ENCODE measurements at places on chromosomes 11 and 22.

GRCh38 chr11:2899080-2899783, 13.7 kb upstream of the CDKN1C start:
- no peak for DNase-seq

DNA sequence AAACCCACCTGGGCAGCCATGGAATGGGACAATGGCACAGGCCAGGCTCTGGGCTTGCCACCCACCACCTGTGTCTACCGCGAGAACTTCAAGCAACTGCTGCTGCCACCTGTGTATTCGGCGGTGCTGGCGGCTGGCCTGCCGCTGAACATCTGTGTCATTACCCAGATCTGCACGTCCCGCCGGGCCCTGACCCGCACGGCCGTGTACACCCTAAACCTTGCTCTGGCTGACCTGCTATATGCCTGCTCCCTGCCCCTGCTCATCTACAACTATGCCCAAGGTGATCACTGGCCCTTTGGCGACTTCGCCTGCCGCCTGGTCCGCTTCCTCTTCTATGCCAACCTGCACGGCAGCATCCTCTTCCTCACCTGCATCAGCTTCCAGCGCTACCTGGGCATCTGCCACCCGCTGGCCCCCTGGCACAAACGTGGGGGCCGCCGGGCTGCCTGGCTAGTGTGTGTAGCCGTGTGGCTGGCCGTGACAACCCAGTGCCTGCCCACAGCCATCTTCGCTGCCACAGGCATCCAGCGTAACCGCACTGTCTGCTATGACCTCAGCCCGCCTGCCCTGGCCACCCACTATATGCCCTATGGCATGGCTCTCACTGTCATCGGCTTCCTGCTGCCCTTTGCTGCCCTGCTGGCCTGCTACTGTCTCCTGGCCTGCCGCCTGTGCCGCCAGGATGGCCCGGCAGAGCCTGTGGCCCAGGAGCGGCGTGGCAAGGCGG, 11.4 kb upstream of the ARHGEF17 start:
- no peak for DNase-seq

DNA sequence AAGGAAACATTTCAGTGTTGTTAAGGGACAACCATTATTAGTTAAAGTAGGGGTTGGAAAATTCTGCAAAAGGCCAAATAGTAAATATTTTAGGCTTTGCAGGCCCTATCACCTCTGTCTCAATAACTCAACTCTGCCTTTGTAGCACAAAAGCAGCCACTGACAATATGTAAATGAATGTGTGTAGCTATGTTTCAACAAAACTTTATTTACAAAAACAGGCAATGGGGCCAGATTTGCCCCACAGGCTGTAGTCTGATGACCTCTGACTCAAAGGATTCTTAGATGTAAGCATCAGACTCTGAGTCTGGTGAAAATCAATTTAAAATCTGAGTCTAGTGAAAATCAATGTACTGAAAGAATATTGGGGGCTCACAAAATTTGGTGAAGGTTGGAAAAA, 50.3 kb downstream of the PAK1 start:
- DNase-seq = no peak

- no peak for DNase-seq
Measured at GRCh38 chr11:75492181-75492820, 33.4 kb downstream of the GDPD5 start.

- no peak for DNase-seq
Measured at GRCh38 chr11:47616726-47617416, 22.7 kb upstream of the C1QTNF4 start.

GRCh38 chr11:123302751-123303195, 107.7 kb upstream of the CLMP start:
- DNase-seq = no peak

- no peak for DNase-seq
Measured at GRCh38 chr11:60944490-60945294, 7.3 kb downstream of the SLC15A3 start.

- DNase-seq = no peak
Measured at GRCh38 chr11:65560555-65561418, 2.6 kb upstream of the LTBP3 start.

DNA sequence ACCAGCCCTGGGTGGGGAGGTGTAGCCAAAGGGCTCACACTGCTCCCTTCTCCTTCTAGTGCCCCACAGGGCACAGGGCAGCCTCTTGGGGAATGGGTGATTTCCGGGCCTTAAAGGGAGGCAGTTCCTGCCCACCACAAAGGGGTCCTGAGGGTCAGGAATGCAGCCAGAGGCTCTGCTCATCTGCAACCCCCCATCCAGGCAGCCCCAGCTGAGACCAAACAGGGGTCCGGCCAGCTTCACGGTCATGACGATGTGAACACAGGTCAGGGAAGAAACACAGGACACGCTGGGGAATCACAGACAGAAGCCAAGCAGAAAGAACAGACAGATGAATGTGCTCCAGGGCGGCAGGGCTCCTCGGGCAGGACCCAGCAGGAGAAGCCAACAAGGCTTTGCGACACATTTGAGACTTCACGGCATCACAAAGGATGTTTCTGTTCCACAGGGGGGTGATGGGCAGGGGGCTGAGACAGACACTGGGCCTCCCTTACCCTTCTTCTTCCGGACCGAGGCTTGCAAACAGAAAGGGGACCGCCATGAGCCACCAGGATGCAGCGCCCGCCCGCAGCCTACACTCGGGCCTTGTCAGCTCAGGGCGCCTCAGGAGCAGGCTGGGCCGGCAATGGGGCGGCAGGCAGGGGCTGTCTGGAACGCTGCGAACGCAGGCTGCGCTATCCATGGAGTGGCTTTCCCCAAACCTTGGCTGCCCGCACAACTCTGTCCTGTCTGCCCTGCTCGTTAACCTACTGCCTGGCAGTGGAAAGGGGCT, 101.9 kb downstream of the CTTN start:
- DNase-seq = no peak

DNA sequence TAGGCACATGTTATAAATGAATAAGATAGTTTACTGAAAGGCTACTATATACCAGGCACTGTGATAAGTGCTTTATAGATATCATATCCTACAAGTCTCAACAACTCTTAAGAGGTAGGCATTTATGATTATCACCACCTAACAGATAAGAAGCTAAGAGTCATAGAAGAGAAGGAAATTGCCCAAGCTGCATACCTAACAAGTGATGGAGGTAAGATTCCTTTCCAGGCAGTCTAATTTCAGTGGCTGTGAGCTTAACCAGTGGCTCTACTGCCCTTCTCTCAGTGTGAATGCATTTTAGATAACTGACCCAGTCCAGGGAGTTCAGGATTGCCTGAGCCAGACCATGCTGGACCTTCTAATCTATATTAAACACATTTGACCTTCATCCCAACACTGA, 39.2 kb downstream of the HEPHL1 start:
- DNase-seq = no peak

DNA sequence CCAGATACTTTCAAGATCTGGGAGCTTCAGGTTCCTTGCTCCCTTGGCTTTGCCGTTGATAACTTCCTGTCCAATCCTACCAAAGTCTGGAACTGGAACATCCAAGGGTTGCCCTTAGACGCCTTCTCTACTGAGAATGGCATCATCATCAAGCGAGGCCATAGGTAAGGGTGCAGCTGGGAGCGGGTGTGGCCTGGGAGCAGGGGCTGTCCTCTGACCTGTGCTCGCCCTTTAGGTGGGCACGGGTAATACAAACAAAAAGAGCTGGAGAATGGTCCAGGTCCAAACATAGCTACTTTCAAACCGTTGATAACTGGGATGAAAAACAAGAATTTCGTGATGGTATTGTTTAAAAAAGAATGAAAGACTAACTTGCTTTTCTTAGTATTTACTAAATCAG, 25.0 kb downstream of the CASP12 start:
- DNase-seq = no peak

DNA sequence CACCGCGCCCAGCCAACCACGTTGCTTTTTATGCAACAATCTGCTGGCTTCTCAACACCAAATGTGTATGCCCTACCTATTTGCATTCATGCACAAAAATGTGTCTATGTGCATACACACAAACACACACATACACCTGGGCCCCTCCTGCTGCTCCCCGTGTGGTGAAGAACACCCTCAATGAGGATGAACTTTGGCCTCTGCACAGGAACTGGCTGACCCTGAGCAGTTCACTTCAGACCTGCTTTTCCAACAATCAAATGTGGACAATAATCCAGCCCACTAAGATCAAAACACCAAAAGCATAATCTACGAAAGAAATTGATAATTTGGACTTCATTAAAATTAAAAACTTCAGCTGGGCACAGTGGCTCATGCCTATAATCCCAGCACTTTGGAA, 25.3 kb upstream of the SLC35C1 start:
- no peak for DNase-seq

Data from NCI-H1048 (cell line).